ENCODE measurements at places on chromosomes 12 and 14.

GRCh38 chr12:17139931-17140330 lies 534.0 kb upstream of the LMO3 start:
- DNase-seq, result no peak

- no peak for DNase-seq
These were observed 43.8 kb upstream of the ZDHHC17 start for GRCh38 chr12:76720068-76720467.

DNA sequence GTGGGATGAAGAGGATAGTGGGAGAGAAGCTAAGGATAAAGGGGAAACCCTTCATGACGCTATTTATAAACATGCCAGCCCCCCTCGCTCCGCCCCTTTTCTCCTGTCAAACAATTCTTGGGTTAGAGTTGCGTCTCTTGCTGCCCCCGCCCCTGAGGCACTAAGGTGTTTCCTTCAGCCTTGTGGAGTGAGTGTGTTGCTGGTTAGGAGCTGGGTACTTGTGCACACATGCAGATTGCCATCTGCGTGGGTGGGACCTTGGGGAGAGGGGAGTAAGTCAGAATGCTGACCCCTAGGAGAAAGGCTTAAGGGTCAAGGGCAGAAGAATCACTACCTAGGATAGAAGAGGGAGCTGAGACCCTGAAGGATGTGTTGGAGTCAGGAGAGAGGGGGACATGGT lies 5.4 kb downstream of the FOXJ2 start:
- DNase-seq, result no peak

GRCh38 chr12:10069099-10069498 lies 29.7 kb downstream of the CLEC1A start:
- DNase-seq, result peak; percentile 9

- peak; percentile 47 for DNase-seq
These were observed 1.7 kb upstream of the KIF26A start for GRCh38 chr14:104136472-104137296.

GRCh38 chr12:131589966-131590365 lies 120.9 kb upstream of the SFSWAP start:
- DNase-seq, result no peak

- DNase-seq, result no peak
These were observed 9.5 kb upstream of the SAV1 start for GRCh38 chr14:50677527-50678063.

GRCh38 chr12:8834230-8834629 lies 11.8 kb downstream of the A2ML1 start:
- no peak for DNase-seq

- DNase-seq, result no peak
These were observed 14.4 kb downstream of the ADCY6 start for GRCh38 chr12:48774516-48774915.

DNA sequence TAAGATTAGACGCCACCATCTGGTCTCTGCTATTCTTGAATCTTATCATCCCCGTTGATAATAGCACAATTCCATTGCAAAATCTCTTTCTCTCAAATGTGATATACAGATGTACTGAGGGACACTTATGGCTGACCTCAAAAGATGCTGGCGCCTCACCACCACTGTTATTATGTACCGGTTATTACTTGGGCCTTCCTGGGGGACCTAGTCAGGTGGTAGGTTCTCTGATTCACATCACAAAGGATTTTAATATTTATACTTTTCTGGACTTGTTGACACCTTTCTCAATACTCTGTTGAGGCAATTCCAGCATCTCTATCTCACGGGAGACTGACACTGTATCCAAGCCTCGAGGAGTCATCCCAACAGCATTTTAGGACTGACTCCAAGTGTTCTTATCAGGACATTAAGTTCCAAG lies 21.3 kb upstream of the FAM234B start:
- DNase-seq, result no peak

DNA sequence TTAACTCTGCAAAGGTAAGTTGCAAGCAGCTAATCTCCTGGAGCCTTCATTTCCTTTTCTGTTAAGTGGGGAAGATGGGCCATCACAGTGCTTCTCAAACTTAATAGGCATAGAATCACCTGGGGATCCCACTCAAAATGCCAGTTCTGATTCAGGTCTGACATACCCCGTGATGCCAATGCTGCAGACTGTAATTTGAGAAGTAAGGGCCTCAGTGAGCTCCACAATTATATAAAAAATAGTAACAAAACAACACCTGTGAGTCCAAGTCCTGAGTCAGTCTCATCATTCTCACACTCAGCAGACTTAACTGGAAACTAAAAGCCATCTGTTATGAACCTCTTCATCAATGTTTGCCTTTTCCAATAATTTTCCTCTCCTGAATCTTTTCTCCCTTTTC lies 10.8 kb upstream of the PSMA6 start:
- no peak for DNase-seq

GRCh38 chr12:111277570-111277969 lies 91.3 kb downstream of the PHETA1 start:
- DNase-seq, result no peak

GRCh38 chr12:80068173-80068572 lies 31.2 kb upstream of the OTOGL start:
- no peak for DNase-seq

GRCh38 chr12:104063712-104064030 lies 660 bp upstream of the HCFC2 start:
- peak; percentile 28 for DNase-seq

GRCh38 chr12:67927815-67928214 lies 61.4 kb upstream of the IFNG-AS1 start:
- no peak for DNase-seq

GRCh38 chr12:84136862-84137367 lies 775.7 kb downstream of the SLC6A15 start:
- no peak for DNase-seq

GRCh38 chr12:55499810-55500252 lies 7.7 kb downstream of the OR6C68 start:
- peak; percentile 73 for DNase-seq

- DNase-seq, result no peak
These were observed 5.2 kb upstream of the LMO3 start for GRCh38 chr12:16611146-16611545.

DNA sequence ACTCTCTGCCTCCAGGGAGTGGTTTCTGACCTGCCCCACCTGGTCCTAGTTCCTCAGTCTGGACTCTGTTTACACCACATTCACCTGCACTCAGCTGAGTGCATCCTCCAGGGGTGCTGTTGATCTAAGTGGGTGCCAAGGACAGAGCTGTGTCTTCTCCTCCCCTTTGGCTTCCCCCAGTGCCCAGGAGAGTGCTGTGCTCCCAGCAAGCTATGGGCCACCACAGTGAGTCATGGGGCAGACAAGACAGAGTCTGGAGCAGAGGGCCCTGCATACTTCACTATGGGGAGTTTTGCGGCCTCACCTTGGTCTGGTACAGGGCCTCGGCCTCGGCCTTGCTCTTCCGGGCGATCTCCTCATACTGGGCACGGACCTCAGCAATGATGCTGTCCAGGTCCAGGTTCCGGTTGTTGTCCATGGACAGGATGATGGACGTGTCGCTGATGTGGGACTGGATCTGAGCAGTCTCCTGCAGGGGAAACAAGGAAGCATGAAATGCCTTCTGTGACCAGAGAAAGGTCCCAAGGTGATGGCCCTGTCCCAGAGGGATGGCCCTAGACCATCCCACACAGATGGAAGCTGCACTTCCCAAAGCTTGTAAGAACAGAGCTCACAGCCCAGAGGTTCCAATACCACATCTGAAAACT lies 4.9 kb downstream of the KRT73 start:
- DNase-seq, result no peak

GRCh38 chr12:111581434-111582132 lies 17.5 kb downstream of the ATXN2 start:
- DNase-seq, result no peak

DNA sequence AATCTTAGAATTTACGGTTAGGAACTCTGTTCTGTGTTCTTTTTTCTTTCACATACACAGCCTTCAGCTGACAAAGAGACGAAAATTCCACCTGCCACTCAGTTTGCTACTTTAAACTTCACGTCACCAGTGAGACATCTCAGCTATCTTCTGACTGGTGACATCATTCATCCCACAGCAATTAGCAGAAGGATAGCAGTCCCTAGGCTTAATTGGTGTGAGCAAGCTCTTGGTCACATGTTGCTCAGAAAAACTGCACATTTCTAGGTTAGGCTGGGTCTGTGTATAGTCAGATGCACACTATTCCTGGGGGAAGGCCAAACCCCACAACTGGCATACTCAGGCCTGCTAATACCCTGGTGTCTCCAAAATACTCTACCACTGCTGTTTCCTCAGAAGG lies 23.9 kb downstream of the SLC7A7 start:
- DNase-seq, result no peak

- no peak for DNase-seq
These were observed 9.9 kb downstream of the SAV1 start for GRCh38 chr14:50658203-50658602.

DNA sequence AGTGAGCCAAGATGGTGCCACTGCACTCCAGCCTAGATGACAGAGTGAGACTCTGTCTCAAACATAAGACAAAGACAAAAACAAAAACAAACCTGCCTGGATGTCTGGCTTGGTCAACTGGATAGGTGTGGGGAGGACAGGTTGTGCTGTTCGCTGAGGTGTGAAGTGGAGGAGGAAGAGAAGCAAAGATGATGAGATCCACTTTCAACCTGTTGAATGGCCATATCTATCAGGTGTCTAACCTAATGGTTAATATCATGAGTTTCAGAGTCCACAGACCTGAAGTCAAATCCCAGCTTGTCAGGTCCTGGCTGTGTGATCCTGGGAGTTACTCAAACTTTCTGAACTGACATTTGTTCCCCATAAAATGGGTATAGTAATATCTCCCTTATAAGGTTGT lies 9.7 kb upstream of the CCDC177 start:
- DNase-seq, result no peak

- DNase-seq, result no peak
These were observed 328.2 kb upstream of the NOVA1 start for GRCh38 chr14:26925876-26926584.

- no peak for DNase-seq
These were observed 7.0 kb downstream of the SLC48A1 start for GRCh38 chr12:47779943-47780504.

DNA sequence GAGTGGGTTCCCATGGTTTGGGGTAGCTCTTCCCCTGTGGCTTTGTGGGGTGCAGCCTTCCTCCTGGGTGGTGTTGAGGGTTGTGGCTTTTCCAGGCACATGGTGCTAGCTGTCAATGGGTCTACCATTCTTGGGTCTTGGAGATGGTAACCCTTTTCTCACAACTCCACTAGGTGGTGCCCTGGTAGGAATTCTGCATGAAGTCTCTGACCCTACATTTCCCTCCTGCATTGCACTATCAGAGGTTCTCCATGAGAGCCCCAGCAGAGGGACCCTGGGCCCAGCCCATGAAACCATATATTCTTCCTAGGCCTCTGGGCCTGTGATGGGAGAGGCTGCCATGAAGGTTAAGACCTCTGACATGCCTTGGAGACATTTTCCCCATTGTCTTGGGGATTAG lies 1093.3 kb downstream of the SLC16A7 start:
- peak; percentile 2 for DNase-seq

GRCh38 chr12:4855121-4855924 lies 54.4 kb upstream of the KCNA1 start:
- peak; percentile 77 for DNase-seq

DNA sequence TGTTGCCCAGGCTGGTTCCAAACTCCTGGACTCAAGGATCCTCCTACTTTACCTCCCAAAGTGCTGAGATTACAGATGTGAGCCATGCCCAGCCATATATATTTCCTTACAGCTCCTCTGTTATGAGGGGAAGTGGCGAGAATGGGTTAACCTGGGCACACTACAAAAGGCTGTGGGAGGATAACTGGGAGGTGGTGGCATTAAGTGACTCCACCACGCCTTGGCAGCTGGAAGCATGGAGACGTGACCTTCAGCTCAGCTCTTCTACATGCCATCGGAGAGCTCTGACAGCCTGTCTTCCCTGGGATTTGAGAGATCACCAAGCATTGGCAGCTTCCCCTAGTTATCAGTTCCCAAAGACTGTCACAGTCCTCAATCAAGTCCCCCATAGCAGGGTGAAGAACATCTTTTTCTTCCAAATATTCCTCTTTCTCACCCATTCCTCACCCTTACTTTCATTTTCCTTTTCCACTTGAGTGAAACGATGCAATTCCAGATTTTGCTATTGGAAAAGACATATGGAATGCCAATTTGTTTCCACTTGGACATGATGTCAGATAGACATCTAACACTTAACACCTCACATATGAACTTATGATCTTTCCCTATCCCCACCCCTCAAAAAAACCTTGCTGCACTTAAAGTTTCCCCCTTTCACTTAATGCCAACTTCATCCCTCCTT lies 48.5 kb downstream of the PHLDA1 start:
- no peak for DNase-seq

- no peak for DNase-seq
These were observed 58.9 kb upstream of the SRSF5 start for GRCh38 chr14:69708049-69708448.

DNA sequence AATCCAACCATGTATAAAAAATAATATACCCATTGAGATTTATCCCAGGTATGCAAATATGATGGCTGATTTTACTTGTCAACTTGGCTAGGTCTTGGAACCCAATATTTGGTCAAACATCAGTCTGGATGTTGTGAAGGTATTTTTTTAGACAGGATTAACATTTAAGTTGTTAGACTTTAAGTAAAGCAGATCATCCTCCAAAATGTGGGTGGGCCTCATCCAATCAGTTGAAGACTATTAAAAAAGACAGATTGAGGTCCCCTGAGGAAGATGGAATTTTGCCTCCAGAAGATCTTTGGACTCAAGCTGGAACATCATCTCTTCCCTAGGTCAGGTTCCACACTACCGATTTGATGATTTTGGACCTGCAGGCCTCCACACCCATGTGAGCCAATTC lies 271.2 kb downstream of the TMEM121 start:
- DNase-seq, result no peak

- no peak for DNase-seq
These were observed 59.1 kb upstream of the PCED1B start for GRCh38 chr12:47020211-47020821.

DNA sequence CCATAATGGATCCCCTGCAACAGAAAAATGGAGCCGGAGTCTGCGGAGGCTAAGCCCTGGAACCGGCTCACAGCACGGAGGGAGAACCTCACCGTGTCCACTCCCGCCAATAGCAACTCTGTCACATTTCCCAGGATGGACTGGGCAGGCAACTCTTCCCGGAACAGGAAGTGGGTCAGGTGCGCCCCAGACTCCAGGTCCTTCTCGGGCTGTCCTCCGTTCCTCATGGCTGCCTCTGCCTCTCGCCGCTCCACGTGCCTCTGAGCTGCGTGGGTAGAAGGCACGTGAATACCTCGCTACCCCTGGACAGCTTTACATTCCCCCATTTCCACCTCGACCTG lies 2.2 kb downstream of the CYP27B1 start:
- no peak for DNase-seq

DNA sequence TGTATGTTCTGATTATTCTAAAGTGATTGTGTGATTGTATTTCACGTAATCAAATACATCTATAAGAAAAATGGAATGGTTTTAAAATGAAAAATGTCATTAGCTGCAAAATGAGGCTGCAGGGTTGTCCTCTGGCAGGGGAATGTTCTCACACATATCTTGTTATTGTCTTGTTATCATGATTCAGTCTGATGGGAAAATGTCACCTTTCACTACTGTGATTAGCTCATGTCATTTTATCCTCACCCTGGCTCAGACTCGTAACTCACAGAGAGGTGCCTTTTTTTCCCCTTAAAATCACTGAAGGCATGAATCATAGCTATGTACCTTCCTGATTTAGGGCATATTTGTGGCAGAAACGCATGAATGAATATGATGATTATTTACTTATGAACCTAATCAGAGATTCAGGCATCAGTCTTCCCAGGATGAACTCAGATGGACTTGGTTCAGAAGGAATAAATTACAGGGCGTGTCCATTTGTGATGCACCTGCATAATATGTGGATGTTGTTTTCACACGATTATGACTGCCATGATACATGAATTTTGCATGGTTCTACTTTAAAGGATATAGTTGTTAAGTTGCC lies 1339.2 kb downstream of the AACS start:
- no peak for DNase-seq

- peak; percentile 94 for DNase-seq
These were observed 19.3 kb downstream of the CCDC62 start for GRCh38 chr12:122793685-122794106.

Data from hematopoietic multipotent progenitor cell treated with erythropoietin and hydrocortisone succinate and interleukin-3 and kit ligand, for 8 days (in vitro differentiated cells).